ENCODE measurements at places on chromosomes 3 and 15.

DNA sequence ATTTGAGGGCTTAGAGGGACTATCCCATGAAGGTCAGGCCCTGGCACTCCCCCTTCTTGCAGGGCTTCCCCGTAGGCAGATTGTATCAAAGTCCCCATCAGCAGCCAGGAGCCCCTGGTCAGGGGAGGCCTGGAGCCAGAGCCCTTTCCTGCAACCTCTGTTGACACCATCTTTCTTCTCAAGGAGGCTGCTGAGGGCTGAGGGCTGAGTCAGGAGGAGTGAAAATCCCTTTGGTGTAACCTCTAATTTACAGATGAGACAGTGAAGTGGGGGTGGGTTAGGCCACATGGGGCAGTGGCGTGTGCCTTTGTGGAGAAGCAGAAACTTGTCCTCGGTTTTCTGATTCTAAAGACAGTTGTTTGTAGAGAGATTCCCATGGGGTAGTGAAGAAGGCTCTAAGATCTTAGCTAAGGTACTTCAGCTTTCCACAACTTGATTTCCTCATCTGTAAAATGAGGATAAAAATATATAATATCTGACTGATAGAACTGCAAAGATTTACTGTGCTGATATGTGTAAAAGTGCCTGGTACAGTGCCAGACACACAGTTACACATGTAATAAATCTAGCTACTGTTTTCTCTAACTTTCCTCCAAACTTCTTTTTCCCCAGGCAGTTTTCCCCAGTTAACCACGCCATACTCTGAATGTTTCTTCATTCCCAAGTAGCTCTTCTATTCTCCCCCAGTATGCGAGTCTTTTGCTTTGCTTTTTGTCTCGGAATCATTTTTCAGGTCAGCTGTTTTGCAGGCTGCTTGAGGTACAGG is 249.4 kb upstream of the TPM1 start:
- no peak for DNase-seq

- no peak for DNase-seq
Measured at GRCh38 chr3:99641982-99642381, 3.6 kb downstream of the COL8A1 start.

- DNase-seq: no peak
Measured at GRCh38 chr3:117836296-117836695, 1126.7 kb downstream of the TUSC7 start.

GRCh38 chr3:63967675-63968611 is 55.4 kb downstream of the PSMD6 start:
- DNase-seq: peak; percentile 30

- DNase-seq: no peak
Measured at GRCh38 chr3:63674586-63674985, 22.1 kb downstream of the SNTN start.

DNA sequence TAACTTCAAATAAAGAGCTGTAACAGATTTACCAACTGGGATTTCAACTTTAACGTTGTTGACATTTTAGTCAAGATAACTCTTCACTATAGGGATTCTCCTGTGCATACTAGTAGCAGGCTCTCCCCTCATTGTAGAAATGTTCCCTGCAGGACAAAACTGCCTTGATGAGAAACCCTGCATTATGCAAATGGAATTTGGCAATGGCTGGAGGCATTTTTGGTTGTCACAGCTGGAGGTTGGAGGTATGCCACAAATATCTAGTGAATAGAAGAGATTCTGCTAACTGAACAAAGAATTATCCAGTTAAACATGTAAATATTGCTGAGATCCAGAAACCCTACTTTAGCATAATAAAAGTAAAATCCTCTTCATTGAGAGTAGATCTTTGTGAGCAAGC is 928.8 kb upstream of the ALCAM start:
- no peak for DNase-seq

- DNase-seq: no peak
Measured at GRCh38 chr3:37041546-37042195, 48.4 kb downstream of the MLH1 start.

GRCh38 chr3:113898892-113899291 is 48.9 kb upstream of the ZDHHC23 start:
- DNase-seq: no peak

GRCh38 chr3:192422997-192423342 is 304.4 kb downstream of the FGF12 start:
- no peak for DNase-seq

DNA sequence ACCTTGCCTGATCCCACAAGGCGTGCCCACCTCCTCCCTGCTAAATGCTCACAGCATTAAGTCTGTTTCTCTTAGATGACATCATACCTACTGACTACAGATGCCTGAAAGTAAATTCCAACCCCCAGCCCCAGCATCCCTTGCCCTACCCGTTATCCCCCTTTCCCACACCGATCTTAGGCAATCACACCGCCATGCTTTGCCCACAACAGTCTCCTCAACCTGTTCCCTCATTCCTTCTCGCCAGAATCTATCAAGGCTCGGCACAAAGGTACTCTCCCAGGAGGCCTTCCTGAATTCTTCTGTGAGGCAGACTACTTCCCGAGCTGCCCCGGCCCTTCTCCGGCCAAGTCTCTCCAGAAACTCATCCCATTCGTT is 789 bp upstream of the SEC61A1 start:
- no peak for DNase-seq

- DNase-seq: no peak
Measured at GRCh38 chr3:72950801-72951200, 45.8 kb upstream of the PPP4R2 start.

- DNase-seq: peak; percentile 58
Measured at GRCh38 chr3:128794770-128795649, 69.0 kb downstream of the RAB7A start.

GRCh38 chr3:102206511-102207031 is 228.2 kb upstream of the ZPLD1 start:
- no peak for DNase-seq

DNA sequence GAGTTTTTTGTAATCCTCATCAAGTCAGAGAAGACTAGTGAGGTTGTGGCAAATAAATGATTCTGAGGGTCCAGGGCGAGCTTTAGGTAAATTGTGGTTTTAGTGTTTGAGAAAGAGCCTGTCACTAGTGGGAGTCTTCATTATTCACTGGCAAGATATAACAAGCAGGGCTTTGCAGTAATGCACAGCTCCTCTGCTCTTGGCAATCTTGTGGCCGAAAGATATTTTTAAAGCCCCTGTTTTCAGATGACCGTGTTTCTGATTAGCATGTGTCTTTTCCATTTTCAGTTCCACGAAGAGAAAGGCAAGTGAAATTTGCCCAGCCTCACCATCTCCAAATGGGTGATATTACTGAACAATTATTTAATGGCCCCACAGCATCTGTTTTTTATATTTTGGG is 154.0 kb upstream of the BCL6 start:
- DNase-seq: no peak

GRCh38 chr3:13249664-13250390 is 170.3 kb downstream of the NUP210 start:
- DNase-seq: no peak

GRCh38 chr3:126365351-126366277 is 8.4 kb upstream of the KLF15 start:
- no peak for DNase-seq

GRCh38 chr3:175207361-175207760 is 348.2 kb downstream of the NAALADL2 start:
- DNase-seq: no peak

DNA sequence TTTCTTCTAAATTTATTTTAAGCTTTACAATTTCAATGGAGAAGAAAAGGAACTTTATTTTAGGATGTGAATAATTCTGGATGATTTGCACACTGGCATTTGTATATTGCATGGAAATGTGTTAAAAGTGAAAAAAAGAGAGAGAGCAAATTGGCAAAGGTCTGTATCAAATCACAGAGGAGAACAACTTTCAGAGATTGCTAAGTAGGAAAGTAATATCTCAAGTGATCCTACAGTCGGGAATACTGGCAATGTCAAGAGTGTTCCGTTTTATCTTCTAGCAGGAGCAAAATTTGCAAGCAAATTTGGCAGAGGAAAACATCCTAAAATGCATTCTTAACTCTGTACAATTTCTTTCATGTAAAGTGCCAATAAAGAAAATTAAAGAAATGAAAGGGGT is 97.1 kb upstream of the TMC3 start:
- DNase-seq: no peak
